ENCODE measurements at places on chromosomes 4 and X. TPM values are rescaled to one million over a fixed set of nuclear protein-coding genes. Genes with fewer than 3 reads are reported as not detected.

WDR17 gene
- total RNA-seq, result 0.64 TPM

PSAPL1 gene
- not detected for total RNA-seq

AKAP14 gene
- not detected for total RNA-seq

CLDN34 gene
- under 0.01 TPM for total RNA-seq

PLRG1 gene
- total RNA-seq, result 82.0 TPM

VCX gene
- not detected for total RNA-seq

FHL1 gene
- total RNA-seq, result 104 TPM

ETDB gene
- not detected for total RNA-seq

TCEAL4 gene
- 45.3 TPM for total RNA-seq

SPANXA2 gene
- total RNA-seq, result not detected

CXCL8 gene
- total RNA-seq, result 294 TPM

MUC7 gene
- not detected for total RNA-seq

COQ2 gene
- 18.1 TPM for total RNA-seq

NLGN4X gene
- 0.86 TPM for total RNA-seq

GABRE gene
- 24.2 TPM for total RNA-seq

SPARCL1 gene
- not detected for total RNA-seq

ADGRG4 gene
- not detected for total RNA-seq

ZMAT1 gene
- 0.43 TPM for total RNA-seq

SH3RF1 gene
- total RNA-seq, result 29.3 TPM

ETDA gene
- not detected for total RNA-seq

PRKX gene
- 7.1 TPM for total RNA-seq

STIM2 gene
- 18.7 TPM for total RNA-seq

NLRP2B gene
- not detected for total RNA-seq

STOX2 gene
- total RNA-seq, result 0.97 TPM

ARHGAP24 gene
- total RNA-seq, result 56.6 TPM

LRCH2 gene
- total RNA-seq, result 5.8 TPM

CNGA1 gene
- under 0.01 TPM for total RNA-seq

GYPE gene
- 0.64 TPM for total RNA-seq

PDGFRA gene
- total RNA-seq, result 208 TPM

NDP gene
- total RNA-seq, result not detected

DUX4 gene
- total RNA-seq, result not detected

CXCR3 gene
- not detected for total RNA-seq

FGF13 gene
- not detected for total RNA-seq

CENPVL2 gene
- not detected for total RNA-seq

ADAMTS3 gene
- total RNA-seq, result 3.0 TPM

AFP gene
- total RNA-seq, result 0.32 TPM

S100P gene
- not detected for total RNA-seq

KCNE5 gene
- total RNA-seq, result not detected

BCORL1 gene
- total RNA-seq, result 1.3 TPM

ZNF732 gene
- 0.64 TPM for total RNA-seq

BEND2 gene
- not detected for total RNA-seq
